Activated CD8-positive, alpha-beta memory T cell treated with anti-CD3 and anti-CD28 coated beads, Interleukin-2, amount 10 ng/mL, durations not matched to agents 7 days and 5 days (primary cell): ENCODE measurements at places on chromosomes 13 and 19. TPM values are rescaled to one million over a fixed set of nuclear protein-coding genes. Genes with fewer than 3 reads are reported as not detected.

- no peak overlapping the region for H3K4me3 ChIP-seq
- no peak for DNase-seq
These were observed 1.8 kb downstream of the SLITRK1 start for GRCh38 chr13:83880275-83881139.

Gene OR4F17
- not detected for total RNA-seq

DNA sequence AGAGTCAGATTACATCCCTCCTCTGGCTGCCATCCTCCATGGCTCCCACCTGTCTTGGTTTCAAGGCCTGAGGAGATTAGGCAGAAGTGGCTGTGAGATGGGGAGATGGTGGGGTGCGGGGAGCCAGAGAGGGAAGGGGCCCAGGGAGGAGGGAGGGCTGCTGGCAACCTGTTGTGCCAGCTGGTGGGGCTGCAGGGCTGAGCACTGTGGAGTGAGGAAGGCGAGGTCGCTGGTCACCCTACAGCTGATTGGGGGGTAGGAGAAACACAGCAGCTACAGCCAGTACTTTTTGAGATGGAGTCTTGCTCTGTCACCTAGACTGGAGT lies 48.3 kb downstream of the CD320 start:
- no peak for DNase-seq
- no peaks in the 10 kb centered on the region for H3K27me3 ChIP-seq
- peaks cover 13% of the 10 kb centered on the region for H3K4me1 ChIP-seq

Gene POLR1G
- 12.2 TPM for total RNA-seq

GRCh38 chr19:1610579-1610978 lies 5.3 kb upstream of the UQCR11 start:
- H3K27me3 ChIP-seq, result no peaks in the 10 kb centered on the region
- peaks cover 18% of the 10 kb centered on the region for H3K36me3 ChIP-seq
- H3K27ac ChIP-seq, result no peak overlapping the region
- H3K4me1 ChIP-seq, result peaks cover 33% of the 10 kb centered on the region
- no peak overlapping the region for H3K4me3 ChIP-seq

Gene NUFIP1
- 7.7 TPM for total RNA-seq

Gene SIGLEC12
- total RNA-seq, result 0.98 TPM

Gene FGF22
- not detected for total RNA-seq

DNA sequence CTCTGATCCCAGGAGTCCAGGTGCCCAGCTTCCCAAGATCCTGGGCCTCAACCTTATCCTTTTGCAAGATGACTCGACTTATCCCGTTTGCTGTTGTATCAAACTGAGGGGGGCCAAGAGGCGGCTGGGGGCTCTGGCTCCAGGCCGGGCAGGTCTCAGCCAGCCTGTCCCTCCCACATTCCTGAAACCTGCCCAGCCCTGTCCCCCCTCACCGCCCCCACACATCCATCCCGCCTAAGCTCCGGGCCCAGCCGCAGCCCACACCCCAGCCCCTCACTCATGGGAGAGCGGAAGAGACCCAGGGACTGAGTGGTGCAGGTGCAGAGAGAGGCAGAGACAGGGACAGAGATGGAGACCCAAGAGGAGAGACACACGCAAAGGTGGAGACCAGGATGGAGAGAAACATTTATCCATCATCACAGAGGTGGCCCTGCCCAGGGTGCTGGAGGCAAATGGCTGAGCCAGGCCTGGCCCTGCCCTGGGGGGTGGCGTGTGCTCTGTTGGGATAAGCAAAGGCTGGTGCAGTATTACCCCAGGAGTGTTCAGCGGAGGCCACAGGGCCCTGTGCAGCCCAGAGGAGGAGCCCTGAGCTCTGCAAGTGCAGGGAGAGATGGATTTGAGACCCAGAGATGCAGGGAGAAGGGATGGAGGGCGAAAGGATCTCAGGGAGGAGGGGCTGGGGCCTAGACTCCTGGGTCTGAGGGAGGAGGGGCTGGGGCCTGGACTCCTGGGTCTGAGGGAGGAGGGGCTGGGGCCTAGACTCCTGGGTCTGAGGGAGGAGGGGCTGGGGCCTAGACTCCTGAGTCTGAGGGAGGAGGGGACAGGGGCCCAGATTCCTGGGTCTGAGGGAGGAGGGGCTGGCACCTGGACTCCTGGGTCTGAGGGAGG lies 1.6 kb downstream of the BCAM start:
- H3K4me1 ChIP-seq, result no peaks in the 10 kb centered on the region
- H3K27ac ChIP-seq, result no peak overlapping the region
- no peak for DNase-seq
- H3K36me3 ChIP-seq, result no peaks in the 10 kb centered on the region
- H3K4me3 ChIP-seq, result no peak overlapping the region

- no peak overlapping the region for H3K4me3 ChIP-seq
- H3K4me1 ChIP-seq, result no peaks in the 10 kb centered on the region
- H3K36me3 ChIP-seq, result no peaks in the 10 kb centered on the region
- no peak for DNase-seq
- H3K27me3 ChIP-seq, result no peaks in the 10 kb centered on the region
- H3K27ac ChIP-seq, result no peak overlapping the region
These were observed 418.1 kb upstream of the ARGLU1 start for GRCh38 chr13:106986033-106986484.

DNA sequence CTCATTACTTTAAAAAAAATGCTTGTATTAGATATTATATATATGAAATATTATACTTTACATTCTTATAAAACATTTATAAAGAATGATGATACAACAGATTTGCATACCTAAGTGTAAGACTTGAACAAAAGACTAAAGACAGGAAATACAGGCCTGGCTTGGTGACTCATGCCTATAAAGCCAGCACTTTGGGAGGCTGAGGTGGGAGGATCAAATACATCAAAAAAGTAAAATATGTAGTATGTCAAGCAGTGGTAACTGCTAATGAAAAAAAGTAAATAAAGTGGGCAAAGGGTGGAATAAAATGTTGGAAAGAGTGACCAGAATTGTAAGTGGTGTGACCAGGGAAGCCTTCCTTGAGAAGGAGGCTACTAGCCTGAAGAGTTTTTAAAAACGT lies 133.7 kb downstream of the GGACT start:
- H3K27me3 ChIP-seq, result no peaks in the 10 kb centered on the region
- no peak for DNase-seq
- peaks cover 10% of the 10 kb centered on the region for H3K4me1 ChIP-seq
- no peak overlapping the region for H3K27ac ChIP-seq

GRCh38 chr19:58338825-58339558 lies 12.2 kb downstream of the ZSCAN22 start:
- DNase-seq, result no peak
- no peak overlapping the region for H3K4me3 ChIP-seq
- peaks cover 4% of the 10 kb centered on the region for H3K4me1 ChIP-seq
- no peak overlapping the region for H3K27ac ChIP-seq

Gene SYT3
- total RNA-seq, result not detected

- H3K4me1 ChIP-seq, result peaks cover 11% of the 10 kb centered on the region
- no peak overlapping the region for H3K4me3 ChIP-seq
- H3K27me3 ChIP-seq, result peaks cover 48% of the 10 kb centered on the region
- H3K36me3 ChIP-seq, result no peaks in the 10 kb centered on the region
- DNase-seq, result peak; percentile 74
These were observed 5.6 kb downstream of the APC2 start for GRCh38 chr19:1455336-1456120.

Gene REX1BD
- 102 TPM for total RNA-seq

DNA sequence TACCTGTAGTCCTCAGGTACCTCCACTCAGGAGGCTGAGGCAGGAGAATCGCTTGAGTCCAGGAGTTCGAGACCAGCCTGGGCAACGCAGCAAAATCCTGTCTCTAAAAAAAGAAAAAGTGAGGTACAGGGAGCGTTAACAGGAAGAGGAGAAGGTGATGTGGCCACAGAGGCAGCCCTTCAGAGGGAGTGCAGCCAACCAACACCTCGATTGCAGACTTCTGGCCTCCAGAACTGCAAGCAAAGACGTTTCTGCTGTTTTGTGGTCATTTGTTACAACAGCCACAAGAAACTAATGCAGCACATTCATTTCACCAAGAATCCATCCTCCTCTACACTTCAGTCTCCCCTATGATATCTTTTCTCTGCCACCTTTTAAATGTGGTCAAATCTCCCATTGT lies 145.2 kb downstream of the USP12 start:
- DNase-seq, result peak; percentile 80
- H3K27me3 ChIP-seq, result peaks cover 27% of the 10 kb centered on the region
- peak overlapping the region; percentile 73 for H3K27ac ChIP-seq

GRCh38 chr19:14992780-14993179 lies 13.1 kb upstream of the SLC1A6 start:
- DNase-seq, result no peak
- H3K27ac ChIP-seq, result no peak overlapping the region
- H3K4me1 ChIP-seq, result no peaks in the 10 kb centered on the region
- no peak overlapping the region for H3K4me3 ChIP-seq
- no peaks in the 10 kb centered on the region for H3K36me3 ChIP-seq
- H3K27me3 ChIP-seq, result no peaks in the 10 kb centered on the region

DNA sequence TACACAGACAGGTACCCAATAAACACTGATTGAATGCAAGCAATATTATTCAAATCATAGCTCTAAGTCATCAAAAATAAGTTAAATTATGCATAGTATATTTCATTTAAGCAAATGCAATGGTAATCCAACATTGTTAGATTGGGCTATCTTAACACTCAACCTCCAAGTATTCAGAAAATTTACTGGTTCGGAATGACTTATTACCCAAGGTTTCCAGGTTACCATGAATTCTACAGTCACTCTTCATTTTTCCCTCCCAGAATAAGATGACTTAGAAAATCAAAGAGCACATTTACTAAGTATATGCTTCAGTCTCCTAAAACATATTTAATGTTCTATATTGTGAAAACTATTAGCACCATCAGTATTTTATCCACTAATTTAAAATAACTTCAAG lies 6.0 kb downstream of the UBL3 start:
- H3K4me1 ChIP-seq, result peaks cover 36% of the 10 kb centered on the region
- no peaks in the 10 kb centered on the region for H3K27me3 ChIP-seq

DNA sequence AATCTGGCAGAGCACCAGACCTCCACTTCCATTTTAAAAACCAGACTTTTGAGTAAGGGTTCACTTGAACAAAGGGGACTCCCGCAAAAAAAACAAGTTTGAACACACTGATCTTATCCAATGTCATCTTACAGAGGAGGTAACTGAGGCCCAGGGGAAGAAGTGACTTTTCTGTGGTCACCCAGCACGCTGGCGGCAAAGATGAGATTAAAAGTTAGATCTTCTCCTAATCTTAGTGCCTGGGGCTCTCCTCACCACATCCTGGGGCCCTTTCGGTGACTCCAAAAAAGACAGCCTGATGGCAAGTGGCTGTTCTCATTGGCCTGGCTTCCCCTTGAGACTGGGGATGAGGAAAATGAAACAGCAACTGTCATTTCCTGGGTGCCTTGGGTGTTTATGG lies 101.8 kb upstream of the ZNF98 start:
- DNase-seq, result no peak
- no peak overlapping the region for H3K4me3 ChIP-seq

- peaks cover 25% of the 10 kb centered on the region for H3K4me1 ChIP-seq
- DNase-seq, result no peak
- no peaks in the 10 kb centered on the region for H3K36me3 ChIP-seq
- peak overlapping the region; percentile 41 for H3K4me3 ChIP-seq
- H3K27ac ChIP-seq, result no peak overlapping the region
These were observed 34.4 kb upstream of the MIR17HG start for GRCh38 chr13:91313103-91313502.

DNA sequence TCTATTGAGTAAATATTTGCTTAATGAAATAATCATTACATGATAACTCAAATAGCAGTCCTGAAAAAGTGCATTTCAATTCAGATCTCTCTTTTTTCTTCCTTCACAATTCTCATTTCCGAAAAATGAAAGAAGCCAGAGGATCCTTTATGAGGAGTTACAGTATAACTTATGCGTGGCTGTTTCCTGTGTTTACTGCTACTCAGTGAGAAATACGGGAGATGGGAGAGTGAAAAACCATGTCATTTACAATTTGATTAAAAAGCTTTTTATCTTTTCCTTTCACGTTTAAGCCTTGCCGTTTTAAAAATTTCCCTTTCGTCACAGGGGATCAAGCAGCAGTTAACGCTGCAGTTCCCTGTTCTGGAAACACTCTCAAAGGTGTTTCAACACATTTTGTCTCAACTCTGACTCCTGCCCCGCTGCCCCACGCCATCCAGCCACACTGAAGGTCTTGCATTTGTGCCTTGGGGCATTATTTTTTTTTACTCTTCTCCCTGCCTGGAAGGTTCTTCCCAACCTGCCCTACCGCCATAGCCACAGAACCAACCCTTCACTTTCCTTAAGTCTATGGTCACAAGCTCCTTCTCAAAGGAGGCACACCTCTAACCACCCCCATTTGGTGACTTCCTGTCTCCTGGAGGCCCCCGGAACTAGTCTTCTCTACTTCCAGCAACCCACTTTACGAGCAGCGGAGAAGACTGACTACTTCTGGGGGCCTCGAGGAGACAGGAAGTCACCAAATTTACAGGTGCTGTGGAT lies 17.0 kb downstream of the KL start:
- peak overlapping the region; percentile 57 for H3K4me3 ChIP-seq
- H3K27ac ChIP-seq, result peak overlapping the region; percentile 56
- peak; percentile 46 for DNase-seq
- peaks cover 2% of the 10 kb centered on the region for H3K36me3 ChIP-seq
- peaks cover 14% of the 10 kb centered on the region for H3K27me3 ChIP-seq
